ENCODE measurements at places on chromosomes 6 and 20. TPM values are rescaled to one million over a fixed set of nuclear protein-coding genes. Genes with fewer than 3 reads are reported as not detected.

DNA sequence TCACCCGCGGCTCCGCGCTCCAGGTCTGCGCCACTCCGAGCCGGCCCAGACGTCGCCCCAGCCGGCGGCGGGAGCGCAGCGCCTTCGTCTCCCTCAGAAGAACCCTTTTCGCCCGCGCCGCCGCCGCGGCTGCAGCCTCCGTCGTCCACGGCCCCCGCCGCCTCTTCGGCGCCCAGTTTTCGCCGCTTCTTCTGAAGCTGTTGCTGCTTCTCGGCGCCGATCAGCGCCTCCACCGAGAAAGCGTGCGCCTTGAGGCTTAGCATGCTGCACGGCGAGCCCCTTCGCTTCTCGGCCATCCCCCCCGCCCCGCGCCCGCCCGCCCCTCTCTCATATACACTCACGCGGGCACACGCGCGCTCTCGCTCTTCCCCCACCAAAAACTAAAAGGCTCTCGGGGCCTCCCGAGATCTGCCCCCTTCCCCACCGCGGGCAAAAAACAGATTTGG lies 489 bp downstream of the TBX18 start:
- H3K27ac ChIP-seq = peak overlapping the region; percentile 91
- H3K36me3 ChIP-seq = no peaks in the 10 kb centered on the region
- DNase-seq = no peak
- H3K27me3 ChIP-seq = peaks cover 19% of the 10 kb centered on the region

- no peaks in the 10 kb centered on the region for H3K36me3 ChIP-seq
- H3K4me3 ChIP-seq = no peak overlapping the region
- no peaks in the 10 kb centered on the region for H3K27me3 ChIP-seq
Observed at GRCh38 chr6:17107863-17108262, 6.0 kb downstream of the STMND1 start.

DNA sequence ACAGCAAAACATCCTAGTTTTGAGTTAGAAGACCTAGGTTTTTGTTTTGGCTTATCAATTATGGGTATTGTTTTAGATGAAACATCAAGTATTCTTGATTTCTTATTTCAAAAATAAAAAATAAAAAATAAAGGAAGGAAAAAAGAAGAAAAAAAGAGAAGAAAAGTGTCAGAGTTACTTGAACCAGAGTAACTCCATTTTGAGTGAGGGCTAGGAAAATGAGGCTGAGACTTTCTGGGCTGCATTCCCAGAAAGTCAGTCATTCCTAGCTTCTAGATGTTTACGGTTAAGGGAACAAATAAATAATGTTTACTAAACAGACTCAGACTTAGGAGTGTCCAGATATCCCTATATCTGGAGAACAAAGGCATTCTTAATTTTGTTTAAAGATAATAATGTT lies 45.3 kb upstream of the HFE start:
- no peak overlapping the region for H3K4me3 ChIP-seq
- no peak for DNase-seq
- H3K27ac ChIP-seq = no peak overlapping the region
- H3K36me3 ChIP-seq = no peaks in the 10 kb centered on the region

GRCh38 chr6:82270881-82271635 lies 23.5 kb upstream of the IBTK start:
- no peak for DNase-seq
- no peak overlapping the region for H3K27ac ChIP-seq
- no peak overlapping the region for H3K4me3 ChIP-seq
- H3K36me3 ChIP-seq = no peaks in the 10 kb centered on the region

DNA sequence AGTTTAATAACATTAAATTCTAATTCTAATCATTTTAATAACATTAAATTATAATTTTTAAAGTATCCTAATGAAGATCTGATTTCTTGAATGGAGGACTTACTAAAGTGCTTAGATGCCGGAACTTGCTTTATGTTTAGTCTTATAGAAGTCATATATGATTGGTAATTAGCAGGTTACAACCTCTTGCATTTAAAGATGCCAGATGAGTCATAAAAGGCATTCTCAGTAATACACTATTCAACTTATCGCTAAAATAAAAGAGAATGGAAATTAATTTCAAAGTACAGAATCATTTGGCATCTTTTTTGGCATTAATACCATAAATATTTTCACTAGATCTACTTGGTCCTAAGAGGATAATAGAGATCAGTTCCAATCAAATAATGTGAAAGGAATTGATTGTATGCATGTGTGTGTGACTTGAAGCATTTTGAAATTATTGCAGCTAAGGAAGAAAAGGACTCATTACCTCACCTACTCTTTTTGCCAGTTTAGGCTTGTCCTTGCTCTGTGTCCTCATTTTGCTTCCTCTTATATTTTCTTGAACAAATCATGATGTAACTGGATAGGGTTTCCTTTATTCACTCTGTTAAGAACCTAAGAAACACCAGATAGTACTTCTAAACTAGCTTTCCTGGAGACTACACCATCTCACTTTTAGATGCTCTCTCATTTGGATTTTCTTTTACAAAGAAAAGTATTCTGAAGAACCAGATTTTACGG lies 2.7 kb downstream of the COL21A1 start:
- no peak overlapping the region for H3K4me3 ChIP-seq
- peak overlapping the region; percentile 2 for H3K27ac ChIP-seq
- no peak for DNase-seq

DNA sequence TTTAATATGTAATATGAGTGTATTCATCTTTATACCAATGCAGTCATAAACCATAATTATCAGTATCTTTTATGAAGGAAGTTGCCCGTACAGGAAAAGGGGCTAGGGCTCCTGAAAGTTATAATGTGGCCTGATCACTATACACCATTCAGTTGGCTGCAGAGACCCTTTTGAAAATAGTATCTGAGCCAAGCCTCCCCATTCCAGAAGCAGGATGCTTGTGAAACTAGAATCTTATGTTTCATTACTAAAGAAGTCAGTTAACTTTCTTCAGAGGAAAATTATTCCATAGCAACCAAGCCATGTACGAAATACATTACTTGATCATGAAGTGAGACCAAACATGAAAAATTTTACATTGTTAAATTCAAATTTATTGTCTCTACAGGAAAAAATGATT lies 251.5 kb upstream of the TCF21 start:
- peak overlapping the region; percentile 29 for H3K27ac ChIP-seq
- H3K36me3 ChIP-seq = no peaks in the 10 kb centered on the region
- no peaks in the 10 kb centered on the region for H3K27me3 ChIP-seq
- H3K4me3 ChIP-seq = no peak overlapping the region
- H3K4me1 ChIP-seq = peaks cover 3% of the 10 kb centered on the region

GRCh38 chr6:169320013-169320412 lies 66.4 kb upstream of the THBS2 start:
- H3K36me3 ChIP-seq = no peaks in the 10 kb centered on the region
- no peaks in the 10 kb centered on the region for H3K4me1 ChIP-seq
- H3K4me3 ChIP-seq = no peak overlapping the region
- no peaks in the 10 kb centered on the region for H3K27me3 ChIP-seq
- peak overlapping the region; percentile 22 for H3K27ac ChIP-seq

The GNAS-AS1 gene
- not detected for total RNA-seq

The RBPJL gene
- not detected for total RNA-seq
